GM12864 (cell line): ENCODE measurements at places on chromosomes 16 and 17.

DNA sequence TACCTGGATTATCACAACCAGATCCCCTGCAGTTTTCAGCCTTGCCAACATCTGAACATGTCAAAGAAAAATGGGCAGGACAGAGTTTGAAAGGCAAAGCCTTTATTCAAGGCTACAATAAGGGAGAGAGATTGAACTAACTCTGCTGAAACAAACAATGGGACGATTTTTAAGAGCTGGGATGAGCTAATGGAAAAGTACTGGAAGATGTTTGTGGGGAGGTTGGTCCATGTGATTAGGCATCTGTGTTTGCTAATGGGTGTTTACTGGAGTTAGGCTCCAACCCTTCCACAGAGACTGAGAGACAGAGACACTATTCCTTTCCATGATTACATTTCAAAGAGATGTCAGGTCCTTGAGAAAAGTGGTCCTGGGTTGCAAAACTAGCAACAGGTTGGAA, 35.0 kb upstream of the HSBP1 start:
- no peak for DNase-seq

DNA sequence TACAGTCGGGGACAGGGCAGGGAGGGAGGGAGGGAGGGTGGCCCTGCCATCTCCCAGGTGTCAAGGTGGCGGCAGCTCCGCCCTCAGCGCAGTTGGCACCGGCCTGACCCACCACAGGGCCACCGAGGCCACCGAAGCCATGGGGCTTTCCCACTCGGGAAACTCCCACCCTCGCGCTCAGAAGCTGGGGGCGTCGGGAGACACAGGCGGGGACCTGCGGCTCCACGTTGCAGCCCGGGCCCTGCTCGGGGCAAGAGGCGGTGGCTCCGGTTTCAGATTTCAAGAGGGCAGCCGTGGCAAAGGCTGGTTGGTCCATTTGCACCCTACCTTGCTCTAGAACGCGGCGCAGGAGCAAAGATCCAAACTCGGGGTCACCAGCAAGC, 544 bp downstream of the CYB561 start:
- no peak for DNase-seq

GRCh38 chr17:68782789-68783188, 172.4 kb downstream of the ABCA8 start:
- DNase-seq: no peak

- no peak for DNase-seq
These were observed 231.2 kb downstream of the FOXL1 start for GRCh38 chr16:86809458-86809955.
